ENCODE measurements at places on chromosomes 11 and 22.

DNA sequence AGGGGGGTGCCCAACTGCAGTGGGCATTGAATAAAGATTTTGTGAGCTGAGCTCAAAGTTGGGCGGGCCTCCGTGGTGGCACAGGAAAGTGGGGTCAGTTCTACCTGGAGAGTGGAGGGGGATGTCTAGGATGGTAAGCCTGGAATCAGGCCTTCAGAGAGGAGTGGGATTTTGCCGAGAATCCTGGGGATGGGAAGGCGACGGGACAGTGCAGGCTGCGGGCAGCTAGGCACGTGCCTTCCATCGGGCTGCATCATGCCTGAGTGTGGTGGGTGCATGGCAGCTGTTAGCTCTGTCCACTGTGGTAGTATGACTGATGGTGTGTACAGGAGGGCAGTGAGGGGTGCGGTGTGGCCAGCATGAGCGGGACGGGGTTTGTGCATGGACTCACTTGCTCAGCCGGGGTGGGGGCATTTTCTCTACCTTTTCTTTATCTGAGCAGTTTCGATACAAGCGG lies 3.6 kb downstream of the SHANK3 start:
- no peak for DNase-seq

GRCh38 chr11:810040-810567 lies 337 bp downstream of the RPLP2 start:
- no peak for DNase-seq

DNA sequence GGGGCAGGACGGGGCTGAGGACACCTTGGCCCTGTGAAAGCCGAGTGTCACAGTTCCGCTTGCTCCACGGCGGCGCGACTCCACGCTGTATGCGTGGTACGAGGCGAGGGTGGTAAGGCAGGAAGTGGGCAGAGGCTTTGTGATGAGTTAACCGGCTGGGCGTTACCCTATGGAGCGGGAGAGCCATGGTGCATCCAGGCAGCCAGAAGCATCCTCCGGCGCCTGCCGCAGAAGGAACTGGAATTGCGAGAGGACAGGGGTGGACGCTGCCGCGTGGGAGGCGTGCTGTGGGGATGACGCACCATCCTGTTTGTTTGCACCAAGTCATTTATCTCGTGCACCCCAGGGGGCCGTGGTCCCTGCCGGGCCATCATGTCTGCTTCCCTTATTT lies 643.9 kb downstream of the BRD1 start:
- DNase-seq: no peak

DNA sequence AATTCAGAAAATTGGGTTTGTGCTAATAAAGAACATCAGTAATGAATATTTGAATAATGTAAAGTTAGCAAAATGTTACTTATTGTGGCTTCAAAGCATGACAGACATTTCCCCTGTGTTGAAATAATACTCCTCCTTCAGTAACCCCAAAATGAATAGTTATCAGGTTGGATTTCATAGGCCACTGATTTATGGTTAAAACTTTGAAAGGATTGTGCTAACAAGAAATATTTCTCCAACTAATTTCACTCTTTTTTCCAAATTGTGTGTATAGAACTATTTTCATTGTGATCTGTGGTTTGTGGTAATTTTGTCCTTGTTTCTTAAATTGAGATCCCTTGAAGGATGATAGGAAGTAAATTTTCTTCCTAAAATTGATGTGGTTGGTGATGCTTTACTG lies 7.9 kb downstream of the DDX10 start:
- DNase-seq: no peak

DNA sequence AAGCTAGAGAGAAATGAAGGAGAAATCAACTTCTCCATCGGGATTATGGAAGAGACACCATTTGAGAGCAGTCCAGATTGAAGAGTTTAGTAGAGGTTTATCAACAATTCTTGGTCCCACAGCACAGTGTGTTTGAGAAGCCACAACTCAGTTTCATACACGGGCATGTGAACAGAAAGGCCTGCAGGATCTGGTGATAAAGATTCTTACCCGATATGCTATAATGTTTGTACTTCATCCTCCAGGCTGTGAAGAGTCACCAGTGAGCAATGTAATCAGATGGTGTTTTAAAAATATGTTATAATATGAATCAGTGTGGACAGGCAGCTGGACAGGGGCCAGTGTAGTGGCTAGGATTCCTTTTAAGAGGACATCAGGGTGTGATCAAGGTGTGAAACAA lies 29.7 kb upstream of the VWA5A start:
- DNase-seq: no peak

- DNase-seq: no peak
Observed at GRCh38 chr11:94884376-94884775, 89.0 kb downstream of the CWC15 start.

DNA sequence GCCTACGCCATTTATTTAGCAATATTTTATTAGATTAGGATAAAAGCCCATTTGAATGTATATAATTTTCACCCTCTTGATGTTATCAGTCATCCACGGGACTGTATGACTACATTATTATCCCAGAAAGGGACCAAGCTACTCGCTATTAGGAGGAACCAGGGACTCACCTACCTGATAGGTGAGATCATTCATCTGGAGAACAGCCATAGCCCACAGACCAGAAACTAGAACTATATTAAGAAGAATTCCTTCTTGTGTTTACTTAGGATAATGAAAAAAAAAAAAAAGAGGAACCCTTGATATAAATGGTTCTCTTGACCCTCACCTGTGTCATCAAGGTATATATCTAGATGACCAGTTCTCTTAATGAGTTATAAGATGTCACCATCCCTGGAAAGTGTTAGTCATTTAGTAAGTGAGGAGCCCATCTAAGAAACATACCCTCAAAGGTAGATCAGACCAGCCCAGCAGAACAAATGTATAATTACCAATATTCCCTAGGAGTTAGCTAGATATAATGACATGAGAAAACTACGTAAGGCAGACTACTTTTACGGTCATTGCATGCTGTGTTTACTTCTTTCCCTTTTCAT lies 8.0 kb downstream of the SIK3 start:
- DNase-seq: no peak
